ENCODE measurements at places on chromosomes 5 and 9.

DNA sequence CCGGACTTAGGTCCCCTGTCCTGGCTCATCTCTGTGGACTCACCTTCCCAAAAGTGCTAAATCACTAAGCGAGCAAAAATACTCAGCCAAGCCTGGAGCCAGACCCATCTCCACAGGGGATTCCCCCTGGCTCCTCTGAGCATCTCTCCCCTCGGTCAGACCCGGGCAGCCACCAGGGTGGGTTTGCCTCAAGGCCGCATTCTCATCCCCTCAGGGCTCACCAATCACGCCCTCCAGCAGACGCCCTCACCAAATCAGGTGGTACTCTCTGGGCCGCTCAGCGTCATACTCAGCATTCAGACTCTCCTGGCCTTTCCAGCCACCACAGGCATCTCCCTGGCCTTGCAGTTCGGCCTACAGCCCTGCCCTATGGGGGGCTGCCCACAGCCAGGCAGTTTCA, 49.7 kb downstream of the C5orf15 start:
- no peak for DNase-seq

DNA sequence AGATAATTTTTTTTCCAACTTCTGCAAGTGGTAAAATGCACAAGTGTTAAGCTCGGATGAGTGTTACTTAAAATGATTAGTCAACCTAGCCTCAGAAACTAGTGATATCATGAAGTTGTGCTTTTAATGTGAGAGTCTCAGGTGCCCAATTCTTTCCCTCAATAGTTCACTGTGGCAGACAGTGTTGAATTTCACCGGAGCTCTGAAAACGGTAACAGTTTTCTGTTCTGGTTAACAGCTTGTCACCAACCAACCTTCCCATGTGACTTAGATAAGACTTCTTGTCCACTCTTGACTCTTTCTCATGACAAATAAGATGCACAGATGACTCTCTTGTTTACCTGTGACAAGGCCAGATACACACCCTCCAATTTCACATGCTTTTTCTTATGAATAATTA, 125.5 kb downstream of the OSTF1 start:
- no peak for DNase-seq

DNA sequence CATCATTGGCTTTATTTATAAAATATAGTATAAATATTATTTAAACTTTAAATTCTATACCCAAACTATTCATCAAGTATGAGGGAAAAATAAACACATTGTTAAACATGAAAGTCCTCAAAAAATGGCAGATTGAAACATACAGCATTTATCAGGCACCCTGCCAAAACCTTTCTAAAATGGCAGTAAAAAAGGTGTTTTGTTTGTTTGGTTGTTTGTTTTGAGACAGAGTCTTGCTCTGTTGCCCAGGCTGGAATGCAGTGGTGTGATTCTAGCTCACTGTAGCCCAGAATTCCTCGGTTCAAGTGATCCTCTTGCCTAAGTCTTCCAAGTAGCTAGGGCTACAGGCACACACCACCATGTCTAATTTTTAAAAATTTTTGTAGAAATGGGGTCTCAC, 60.1 kb upstream of the ECM2 start:
- no peak for DNase-seq

- DNase-seq, result no peak
These were observed 56.4 kb upstream of the MYO10 start for GRCh38 chr5:16992444-16992843.

DNA sequence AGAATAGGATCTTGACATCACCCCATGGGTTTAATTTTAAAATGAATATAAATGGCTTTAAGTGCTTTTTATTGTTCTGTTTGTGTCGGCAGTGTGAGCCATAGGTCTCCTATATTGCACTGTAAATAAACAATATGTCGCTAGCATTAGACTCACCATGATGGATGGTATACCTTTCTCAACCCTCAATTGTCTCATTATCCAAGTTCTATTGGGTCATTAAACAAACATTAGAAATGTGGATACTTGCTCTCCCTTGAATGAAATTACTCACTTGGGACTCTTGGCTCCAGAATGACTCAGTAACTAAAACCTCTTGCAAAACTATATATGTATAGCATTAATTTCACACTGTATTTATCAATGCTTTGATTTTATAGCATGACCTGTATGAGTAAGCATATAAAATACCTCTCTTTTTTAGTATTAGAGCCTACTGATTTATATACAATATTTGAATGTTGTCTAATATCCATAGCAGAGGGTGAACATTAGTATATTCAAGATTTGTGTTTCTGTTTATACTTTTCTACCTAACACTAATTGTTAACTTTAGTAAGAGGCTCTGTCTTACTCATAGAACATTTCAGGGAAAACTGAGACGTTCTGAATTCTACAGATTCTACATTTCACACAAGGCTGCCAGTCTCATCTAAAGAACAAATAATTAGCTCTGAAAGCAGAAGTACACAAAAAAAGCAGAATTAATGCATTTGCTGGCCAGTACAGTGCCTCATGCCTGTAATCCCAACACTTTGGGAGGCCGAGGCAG, 303.8 kb upstream of the PRR16 start:
- no peak for DNase-seq

DNA sequence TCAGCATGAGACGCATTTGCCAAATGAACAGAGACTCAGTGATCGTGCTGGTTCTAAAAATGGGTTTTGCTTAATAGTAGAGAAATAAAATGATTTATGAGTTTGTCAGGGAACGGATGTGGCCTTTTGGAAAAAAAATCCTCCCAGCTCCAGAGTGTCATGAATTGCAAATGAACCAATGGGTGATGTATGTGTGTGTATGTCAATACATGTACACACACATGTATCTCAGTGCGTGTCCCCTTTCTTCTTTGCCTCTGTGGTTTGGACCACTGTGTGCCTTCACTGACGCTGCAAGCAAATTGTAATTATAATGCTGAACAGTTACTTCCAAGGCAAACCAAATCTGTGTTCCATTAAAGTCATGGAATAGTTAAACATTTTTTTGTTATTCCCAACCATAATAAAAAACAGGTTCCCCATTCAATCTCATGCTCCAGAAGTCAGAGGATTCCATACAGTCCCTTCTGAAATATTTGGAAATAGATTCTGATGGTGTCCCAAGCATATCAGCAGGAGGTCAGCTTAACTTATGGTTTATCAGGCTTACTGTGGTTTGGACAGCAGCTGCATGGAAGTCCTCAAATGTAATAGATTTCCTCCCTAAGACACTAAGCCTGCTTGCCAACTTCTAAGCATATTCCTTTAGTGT, 630.5 kb downstream of the ACTL7B start:
- no peak for DNase-seq

GRCh38 chr5:134964359-134965270, 3.1 kb upstream of the CATSPER3 start:
- DNase-seq, result no peak

- DNase-seq, result no peak
These were observed 624.0 kb upstream of the KLF4 start for GRCh38 chr9:108113596-108113995.

- no peak for DNase-seq
These were observed 24.8 kb downstream of the NIPAL4 start for GRCh38 chr5:157484768-157485167.

- no peak for DNase-seq
These were observed 1.1 kb upstream of the SH3TC2 start for GRCh38 chr5:149063896-149064478.

DNA sequence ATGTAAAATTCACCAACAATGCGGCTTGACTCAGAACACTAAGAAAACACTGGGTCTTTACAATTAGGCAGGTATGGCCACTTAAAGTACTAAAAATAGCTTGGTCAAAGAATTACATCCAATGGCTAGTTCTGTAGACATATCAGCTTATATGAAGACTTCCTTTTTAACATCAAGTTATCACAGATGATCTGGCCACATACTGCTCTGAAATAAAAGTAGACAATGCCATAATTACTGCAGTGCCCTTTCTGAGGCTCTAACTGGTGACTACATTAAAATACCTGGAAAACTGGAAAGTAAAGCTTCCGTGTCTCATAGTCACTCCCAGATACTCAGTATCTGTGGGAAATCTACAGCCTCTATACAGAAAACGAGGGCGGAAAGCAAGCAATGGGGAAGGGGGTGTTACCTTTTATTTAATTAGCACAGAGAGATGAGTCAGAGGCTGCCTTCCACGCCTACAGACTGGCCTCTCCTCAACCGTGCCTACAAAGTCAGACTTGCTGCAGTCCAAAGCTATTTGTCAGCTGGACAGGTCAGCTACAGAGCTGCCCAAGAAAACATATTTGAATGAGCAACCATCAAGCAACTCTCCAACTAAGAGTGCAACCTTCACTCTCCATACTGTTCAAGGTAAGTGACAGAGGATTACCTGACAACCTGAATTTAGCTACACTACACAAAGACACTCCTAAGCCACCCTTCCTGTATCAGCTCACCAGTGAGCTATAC, 8.7 kb downstream of the SERINC5 start:
- no peak for DNase-seq

DNA sequence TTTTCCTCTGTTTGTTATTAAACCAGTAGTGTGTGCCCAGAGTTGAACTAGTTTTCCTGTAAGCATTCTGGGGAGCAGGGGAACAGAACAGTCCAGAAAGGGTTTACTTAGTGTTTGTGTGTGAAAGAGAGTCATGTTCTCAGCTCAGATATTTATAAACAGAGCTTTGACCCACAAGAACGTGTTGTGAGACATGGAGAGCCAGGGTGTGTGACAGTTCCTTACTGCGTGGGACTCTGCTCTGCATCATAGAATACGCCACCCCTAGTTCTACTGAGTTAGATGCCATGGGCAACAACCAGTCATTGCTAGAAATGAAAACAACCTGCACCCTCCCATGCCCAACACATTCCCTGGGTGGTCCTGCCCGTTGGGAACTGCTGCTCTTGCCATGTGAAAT, 330.7 kb downstream of the NDUFS4 start:
- no peak for DNase-seq

GRCh38 chr5:2029206-2029605, 146.5 kb upstream of the IRX4 start:
- DNase-seq, result no peak
